ENCODE measurements at places on chromosomes 11 and 22. TPM values are rescaled to one million over a fixed set of nuclear protein-coding genes. Genes with fewer than 3 reads are reported as not detected.

SART1 gene
- polyA plus RNA-seq: 40.9 TPM

DNA sequence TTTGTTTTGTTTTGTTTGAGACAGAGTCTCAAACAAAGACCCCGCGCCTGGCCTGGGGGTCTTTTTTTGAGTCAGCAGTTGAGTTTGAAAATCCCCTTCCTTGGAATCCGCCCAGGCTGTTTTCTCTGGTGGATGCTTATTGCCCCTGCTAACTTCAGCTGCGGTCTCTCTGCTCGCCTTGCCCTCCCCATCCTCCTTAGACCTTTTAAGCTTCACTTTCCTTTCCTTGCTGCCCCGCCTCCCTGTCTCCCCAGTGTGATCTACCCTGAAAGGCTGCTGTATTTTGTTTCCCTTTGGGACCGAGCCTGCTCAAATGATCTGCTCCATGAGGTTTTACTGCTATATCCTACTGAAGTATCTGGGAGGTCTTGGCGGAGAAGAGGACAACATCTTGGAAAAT lies 2.5 kb downstream of the USP18 start:
- no peak for DNase-seq

KRTAP5-11 gene
- polyA plus RNA-seq: 0.33 TPM

GRCh38 chr11:134725716-134726639 lies 313.9 kb upstream of the B3GAT1 start:
- peak; percentile 6 for DNase-seq

DNA sequence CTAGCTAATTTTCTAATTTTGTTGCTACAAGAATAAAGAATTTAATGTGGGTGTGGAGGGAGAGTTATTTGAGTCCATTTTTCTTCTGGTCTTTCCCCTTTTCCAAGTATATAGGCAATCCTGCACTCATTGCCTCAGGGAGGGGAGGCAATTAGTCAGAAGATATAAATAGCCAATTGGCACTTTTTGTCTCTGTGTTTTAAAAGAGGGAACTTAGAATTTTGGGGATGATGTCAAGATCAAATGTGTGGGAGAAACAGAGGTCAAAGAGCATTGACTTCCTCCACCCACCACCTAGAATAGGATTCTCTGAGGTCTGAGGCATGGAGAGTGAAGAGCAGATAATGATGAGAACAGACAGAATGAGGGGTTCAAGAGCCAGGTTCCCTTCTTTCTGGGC lies 120.3 kb upstream of the ZC3H12C start:
- no peak for DNase-seq

RASSF10 gene
- polyA plus RNA-seq: 20.3 TPM

DNA sequence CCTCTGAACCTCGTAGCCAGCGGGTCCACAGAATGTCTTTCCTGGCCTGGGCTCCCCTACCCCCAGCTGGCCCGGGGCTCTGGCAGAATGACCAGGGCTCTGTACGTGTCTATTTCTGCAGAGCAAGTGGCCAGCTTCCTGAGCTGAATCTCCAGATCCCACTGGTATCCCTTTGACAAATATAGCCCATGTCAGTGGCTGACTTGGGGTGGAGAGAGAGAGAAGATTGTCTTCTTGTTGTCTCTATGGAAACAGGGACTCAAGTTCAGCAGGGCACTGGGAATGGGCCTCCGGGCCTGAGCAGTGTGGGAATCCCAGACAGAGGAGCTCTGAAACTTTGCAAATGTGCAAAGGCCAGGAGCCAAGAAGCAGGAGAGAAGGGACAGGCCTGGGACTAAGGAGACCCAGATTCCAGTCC lies 33.9 kb downstream of the ANO1 start:
- no peak for DNase-seq

DNA sequence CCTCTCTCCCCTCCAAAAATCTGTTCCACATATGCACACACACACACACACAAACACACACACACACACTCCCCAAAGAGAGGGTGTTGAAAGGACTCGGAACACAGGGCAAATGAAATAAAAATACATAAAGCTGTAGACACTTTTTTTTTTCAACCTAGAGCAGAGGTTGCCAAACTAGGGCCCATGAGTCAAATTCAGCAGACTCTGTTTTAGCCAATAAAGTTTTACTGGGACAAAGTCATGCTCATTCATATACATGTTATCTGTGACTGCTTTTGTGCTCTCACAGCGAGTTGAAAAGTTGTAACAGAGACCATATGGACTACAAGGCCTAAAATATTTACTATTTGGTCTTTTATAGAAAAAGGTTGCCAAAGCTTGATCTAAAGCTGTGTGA lies 8.9 kb downstream of the IMMP1L start:
- no peak for DNase-seq

GRCh38 chr22:37725551-37726240 lies 28.8 kb downstream of the TRIOBP start:
- DNase-seq: no peak

- DNase-seq: no peak
Observed at GRCh38 chr22:48262596-48263430, 1500.4 kb downstream of the TBC1D22A start.

DNA sequence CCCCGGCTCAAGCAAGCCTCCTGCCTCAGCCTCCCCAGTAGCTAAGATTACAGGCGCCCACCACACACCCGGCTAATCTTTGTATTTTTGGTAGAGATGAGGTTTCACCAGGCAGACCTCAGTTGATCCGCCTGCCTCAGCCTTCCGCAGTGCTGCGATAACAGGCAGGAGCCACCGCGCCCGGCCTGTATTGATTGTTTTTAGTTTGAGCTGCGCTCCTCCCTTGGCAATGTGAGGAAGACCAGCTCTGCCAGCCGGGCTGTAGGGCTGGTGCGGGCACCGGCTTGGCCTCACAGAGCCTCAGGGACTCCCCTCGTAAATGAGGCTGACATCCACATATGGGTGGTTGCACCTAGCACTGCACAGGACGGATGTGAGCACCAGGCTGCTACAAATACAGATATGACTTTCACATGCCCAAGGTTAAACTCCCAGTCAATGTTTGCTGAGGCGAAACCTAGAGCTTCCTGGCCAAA lies 7.5 kb upstream of the SLC2A11 start:
- DNase-seq: no peak

KIAA1671 gene
- polyA plus RNA-seq: 22.7 TPM

RBMXL2 gene
- not detected for polyA plus RNA-seq

Measured in right lung (tissue), 10 donors.